Stimulated activated CD4-positive, alpha-beta T cell treated with anti-CD3 and anti-CD28 coated beads, TNF-alpha, amount 100 ng/mL, for 48 hours (primary cell): ENCODE measurements at places on chromosomes 4 and X.
A peak's percentile ranks its signal among the peaks of the same experiment; 100 is the strongest.

DNA sequence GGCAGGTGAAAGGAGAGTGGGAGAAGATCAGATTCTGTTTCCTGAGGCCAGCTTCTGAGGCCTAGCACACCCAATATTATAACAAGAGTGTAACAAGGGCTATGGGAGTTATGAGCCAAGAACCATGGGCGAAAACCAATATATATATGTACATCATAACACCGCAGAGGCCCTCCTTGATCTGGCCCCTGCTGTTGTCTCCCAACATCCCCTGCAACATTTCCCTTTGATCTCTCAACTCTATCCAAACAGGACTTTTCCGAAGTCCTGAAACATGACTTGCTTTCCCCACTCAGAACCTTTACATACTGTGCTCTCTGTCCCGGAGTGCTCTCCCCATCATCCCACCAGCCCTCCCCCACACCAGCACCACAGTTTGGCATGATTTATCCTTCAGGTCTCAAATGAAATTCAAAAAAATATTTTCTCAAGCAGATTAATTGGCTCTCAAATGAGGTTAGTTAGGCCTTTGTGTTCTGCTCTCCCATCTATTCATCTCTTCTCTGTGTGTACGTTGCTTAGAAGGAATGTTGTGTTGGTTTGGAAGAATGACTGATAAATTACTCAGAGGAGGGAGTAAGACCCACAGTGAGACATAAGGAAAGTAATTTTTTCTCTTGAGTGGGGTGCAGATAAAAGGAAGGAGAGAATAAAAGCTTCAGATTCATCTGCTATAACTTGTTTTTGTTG lies 58.1 kb upstream of the SMIM10 start:
- DNase-seq = no peak

DNA sequence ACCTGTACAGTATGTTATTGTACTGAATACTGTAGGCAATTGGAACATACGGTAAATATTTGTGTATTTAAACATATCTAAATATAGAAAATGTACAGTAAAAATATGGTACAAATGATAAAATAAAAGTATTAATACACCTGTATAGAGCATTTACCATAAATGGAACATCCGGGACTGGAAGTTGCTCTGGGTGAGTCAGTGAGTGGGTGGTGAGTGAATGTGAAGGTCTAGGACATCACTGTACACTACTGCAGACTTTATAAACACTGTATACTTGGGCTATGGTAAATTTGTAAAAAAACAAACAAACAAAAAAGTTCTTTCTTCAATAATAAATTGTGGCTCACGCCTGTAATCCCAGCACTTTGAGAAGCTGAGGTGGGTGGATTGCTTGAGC lies 52.4 kb upstream of the FHL1 start:
- DNase-seq = no peak

GRCh38 chr4:99634742-99635360 lies 22.8 kb downstream of the C4orf54 start:
- no peak for DNase-seq

DNA sequence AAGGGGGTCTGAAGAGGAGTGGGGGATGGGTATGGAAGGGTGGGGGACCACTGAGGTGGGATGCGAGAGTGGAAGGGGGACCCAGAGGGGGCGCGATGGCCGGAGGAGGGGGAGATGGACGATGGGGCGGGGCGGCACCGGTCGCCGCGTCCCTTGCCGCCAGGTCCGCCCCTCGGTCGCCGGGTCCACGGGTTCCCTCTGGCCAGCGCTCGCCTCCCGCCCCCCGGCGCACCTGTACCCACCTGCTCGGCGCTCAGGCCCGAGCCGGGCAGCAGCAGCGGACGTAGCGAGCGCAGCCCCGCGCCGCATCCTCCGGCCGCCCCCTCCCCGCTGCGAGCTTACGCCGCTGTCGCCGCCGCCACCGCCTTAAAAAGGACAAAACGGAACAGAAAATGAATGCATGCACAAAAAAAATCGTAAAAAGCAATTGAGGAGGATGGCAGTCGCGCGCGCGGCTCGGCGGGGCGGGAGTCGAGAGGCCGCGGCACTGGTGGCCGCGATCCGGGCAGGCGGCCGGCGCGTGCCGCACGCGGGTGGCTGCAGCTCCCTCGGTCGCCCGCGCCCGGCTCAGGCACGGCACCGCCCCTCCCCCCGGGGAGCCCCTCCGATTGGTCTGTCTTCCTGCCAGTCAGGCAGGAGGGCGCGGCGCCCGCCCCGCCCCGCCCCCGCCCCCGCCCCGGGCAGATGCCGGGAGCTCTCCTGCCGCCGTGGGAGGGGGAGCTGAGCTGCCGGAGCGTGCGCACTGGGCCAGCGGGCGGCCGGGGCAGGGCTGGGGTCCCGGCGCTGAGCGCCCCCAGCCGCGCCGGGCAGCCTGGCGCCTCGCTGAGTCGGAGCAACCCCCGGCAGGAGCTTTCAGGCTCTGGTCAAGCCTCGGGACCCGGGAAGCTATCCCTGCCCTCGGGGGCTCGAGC lies at the start of gene JAKMIP1:
Gene JAKMIP1 (minus strand): TSS at position 539 of the 911 bp plus-strand sequence. CDS start 87,699 bp downstream, outside the sequence.
- DNase-seq = peak; percentile 63

- DNase-seq = peak; percentile 38
Observed at GRCh38 chrX:48540028-48540375, 488 bp downstream of the TBC1D25 start.

DNA sequence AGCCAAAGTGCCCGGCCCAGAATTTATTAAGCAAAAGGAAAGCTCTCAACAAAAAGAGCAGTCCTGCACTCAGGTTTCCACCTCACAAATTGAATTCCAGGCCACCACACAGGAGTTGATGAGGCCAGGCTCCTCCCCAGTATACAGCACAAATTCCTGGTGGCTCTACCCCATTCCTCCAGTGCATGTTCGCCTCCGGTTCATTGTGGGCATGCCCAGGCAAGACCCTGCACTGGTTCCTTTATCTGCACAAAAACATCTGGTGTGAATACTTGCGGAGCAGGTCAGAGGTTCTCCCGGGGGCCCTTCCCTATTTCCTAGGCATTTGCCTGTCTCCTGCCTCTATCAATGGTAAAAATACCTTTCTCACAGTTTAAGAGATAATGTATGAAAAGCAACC lies 195.2 kb upstream of the ANXA10 start:
- no peak for DNase-seq

DNA sequence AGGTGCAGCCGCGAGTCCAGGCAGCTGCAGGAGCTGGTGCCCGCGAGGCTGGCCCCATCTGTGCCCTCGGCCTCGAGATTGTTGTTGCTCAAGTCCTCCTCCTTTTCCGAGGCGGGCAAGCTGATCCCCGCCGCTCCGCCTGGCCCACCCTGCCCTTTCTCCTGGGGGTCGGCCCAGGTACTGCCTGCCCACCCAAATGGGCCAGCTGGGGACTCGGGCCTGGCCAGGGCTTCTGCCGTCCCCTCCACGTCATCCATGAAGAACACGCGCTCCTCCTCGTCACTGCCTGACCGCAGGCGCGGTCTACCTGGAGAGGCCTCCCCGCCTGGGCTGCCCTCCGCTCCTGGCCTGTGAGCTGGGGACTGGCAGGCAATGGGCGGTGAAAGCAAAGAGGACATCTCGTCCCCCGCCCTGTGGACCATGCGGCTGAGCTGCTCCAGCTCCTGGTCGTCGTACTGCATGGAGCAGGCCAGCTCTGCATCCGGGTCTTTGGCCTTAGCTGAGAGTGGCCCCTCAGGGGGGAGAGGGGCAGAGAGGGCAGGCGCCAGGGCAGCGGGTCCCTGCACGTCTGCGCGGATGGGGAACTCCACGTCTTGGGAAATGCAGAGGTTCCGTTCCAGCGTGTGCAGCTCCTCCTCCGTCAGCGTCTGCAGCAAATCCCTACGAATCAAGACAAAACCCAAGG lies 43.1 kb upstream of the MXD4 start:
- DNase-seq = no peak

GRCh38 chr4:168220893-168221292 lies 97.7 kb downstream of the DDX60 start:
- DNase-seq = no peak

DNA sequence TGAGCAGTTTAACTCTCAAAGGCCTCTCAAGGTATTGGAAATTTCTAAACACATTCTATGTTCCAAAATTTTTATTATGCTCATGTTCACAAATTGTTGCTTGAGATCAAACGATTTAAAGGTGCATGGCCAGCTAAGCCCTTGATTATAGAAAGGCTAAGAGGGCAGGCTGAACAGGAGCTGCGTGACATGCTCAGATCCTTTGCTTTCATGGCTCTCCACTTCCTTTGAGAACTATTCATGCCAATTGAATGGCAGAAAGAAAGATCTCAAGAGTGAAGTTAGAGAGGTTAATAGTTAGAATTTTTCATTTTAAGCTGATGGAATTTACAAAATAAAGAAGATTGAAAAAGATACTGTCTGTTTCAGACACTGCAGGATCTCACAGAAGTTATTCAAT lies 594 bp downstream of the LRIT3 start:
- DNase-seq = no peak

DNA sequence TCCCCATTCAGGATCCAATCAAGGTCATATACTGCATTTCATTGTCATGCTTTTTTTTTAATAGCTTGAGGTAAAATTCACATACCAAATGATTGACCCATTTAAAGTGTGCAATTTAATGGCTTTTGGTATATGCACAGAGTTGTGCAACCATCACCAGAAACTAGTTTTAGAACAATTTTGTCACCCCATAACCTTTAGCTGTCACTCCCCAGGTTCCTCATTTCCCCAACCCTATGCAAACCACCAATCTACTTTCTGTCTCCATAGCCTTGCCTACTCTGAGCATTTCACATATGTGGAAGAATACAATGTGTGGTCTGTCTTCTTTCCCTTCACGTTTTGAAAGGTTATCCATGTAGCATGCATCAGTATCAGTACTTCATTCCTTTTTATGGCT lies 1.4 kb upstream of the SMAD1 start:
- DNase-seq = no peak

GRCh38 chrX:55030271-55031205 lies at the start of gene ALAS2:
TSS of gene ALAS2 (minus strand) at chrX:55030977. CDS start at chrX:55026000, 4,977 bp downstream.
- no peak for DNase-seq

DNA sequence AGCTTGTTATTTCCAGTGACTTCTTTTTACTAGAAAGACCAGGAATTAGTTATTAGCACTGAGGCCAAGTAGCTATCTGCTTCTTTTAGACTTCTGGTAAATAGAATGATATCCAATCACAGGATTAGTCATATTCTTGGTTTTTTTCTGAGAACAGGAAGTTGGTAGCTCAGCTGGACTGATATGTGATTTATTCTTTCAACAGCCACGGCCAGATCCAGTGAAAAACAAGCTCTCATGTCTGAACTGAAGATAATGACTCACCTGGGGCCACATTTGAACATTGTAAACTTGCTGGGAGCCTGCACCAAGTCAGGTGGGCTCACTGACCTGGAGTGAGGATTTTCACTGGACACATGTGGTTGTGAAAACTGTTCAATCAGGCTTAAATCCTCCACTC lies 48.6 kb downstream of the PDGFRA start:
- no peak for DNase-seq

- DNase-seq = no peak
Observed at GRCh38 chr4:127224556-127224955, 408.2 kb upstream of the INTU start.

DNA sequence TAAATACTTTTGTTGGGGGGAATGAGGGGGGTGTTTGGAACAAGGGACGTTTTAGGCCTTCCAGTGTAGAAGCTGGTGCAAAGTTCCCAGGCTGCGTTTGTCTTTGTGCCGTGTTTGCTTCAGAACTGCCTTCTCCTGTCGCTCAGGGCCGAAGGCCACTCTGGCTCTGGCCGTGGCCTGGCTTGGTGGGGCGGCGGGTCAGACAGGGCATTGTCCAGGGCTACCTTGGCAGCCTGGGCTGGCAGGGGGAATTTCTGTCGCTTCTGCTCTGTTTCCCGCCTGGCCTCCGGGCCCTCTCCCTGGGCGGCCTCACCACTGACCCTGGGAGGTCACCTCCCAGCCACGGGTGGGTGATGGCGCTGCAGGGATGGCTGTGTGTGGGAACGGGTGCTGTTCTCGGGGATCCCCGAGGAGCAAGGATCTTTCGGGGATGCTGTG lies 140.0 kb downstream of the COL4A6 start:
- DNase-seq = no peak

DNA sequence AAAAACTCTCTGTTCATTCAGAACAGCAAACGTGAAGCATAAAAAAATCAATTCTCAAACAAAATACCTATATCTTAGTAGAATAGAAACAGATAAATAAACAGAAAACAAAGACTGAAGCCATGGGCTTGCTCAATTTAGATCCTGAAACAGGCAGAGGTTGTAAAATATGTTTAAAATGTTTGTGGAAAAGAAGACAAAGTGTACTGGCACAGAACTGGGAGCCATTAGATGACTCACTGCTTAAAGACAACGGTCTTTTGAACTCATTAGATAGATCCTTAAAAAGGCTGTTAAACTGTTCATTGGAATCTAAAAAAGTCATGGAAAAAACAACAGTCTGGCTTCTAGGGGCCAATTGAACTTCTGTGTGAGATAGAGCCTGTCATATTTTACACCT lies 247.0 kb upstream of the NDST4 start:
- no peak for DNase-seq

GRCh38 chr4:20680736-20681135 lies 19.5 kb upstream of the PACRGL start:
- DNase-seq = no peak
